ENCODE measurements at places on chromosomes 7 and 10.

DNA sequence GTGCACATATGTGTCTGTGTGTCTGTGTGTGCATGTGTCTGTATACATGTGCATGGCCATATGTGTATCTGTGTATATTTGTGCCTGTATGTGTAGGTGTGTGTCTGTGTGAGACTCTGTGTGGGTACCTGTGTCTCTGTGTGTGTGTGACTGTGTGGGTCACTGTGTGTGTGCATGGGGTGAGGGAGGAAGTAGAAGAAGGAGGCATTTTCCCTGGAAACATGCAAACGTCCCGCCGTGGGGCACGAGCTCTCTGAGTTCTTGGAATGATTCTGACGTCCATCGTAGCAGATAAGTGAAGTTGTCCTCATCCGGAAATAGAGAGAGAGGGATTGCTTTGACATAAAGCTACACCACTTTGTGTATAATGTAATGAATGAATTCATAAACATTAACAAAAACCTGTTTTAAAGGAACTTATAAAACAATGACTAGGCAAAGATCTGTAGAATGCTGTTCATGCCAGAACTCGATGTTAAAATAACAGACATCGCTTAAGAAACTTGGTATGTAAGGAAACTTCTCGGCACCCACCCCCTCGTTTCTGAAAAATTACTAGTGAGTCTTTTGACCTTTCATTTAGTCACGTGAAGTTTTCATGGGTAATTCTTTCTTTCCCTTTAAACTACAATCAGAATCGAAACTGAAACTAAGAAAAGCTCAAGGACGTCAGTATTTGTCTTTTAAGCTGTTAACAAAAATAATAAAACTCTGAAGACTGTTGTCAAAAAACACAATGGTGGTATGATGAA, 43.6 kb upstream of the KLF6 start:
- DNase-seq = no peak

- DNase-seq = no peak
Observed at GRCh38 chr10:7027237-7027912, 383.5 kb downstream of the SFMBT2 start.

DNA sequence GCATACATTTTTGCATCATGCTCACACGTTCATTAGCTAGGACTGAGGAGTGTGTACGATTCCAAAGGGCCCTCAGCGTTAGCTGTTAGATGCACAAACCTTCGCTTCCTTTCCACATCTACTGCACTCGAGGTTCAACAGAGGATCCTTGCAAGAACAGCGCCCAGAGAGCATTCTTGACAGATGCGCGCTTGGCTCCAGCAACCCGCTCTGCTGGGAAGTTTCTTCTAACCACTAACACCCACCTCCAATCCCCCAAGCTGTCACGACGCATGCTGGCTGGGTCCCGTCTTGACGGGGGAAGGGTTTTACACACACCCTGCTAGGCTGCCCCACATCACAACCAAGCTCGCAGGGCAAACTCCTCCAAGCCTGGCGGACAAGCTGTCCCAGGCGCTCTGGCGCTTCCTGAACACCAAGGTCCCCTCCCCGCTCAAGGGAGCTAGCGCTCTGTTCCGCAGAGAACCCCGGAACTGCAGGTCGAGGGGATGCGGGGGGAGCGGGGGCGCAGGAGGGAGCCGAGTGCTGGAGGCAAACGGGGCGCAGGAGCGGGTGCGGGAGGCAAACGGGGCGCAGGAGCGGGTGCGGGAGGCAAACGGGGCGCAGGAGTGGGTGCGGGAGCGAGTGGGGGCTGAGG, 653 bp upstream of the ADRB1 start:
- DNase-seq = no peak

DNA sequence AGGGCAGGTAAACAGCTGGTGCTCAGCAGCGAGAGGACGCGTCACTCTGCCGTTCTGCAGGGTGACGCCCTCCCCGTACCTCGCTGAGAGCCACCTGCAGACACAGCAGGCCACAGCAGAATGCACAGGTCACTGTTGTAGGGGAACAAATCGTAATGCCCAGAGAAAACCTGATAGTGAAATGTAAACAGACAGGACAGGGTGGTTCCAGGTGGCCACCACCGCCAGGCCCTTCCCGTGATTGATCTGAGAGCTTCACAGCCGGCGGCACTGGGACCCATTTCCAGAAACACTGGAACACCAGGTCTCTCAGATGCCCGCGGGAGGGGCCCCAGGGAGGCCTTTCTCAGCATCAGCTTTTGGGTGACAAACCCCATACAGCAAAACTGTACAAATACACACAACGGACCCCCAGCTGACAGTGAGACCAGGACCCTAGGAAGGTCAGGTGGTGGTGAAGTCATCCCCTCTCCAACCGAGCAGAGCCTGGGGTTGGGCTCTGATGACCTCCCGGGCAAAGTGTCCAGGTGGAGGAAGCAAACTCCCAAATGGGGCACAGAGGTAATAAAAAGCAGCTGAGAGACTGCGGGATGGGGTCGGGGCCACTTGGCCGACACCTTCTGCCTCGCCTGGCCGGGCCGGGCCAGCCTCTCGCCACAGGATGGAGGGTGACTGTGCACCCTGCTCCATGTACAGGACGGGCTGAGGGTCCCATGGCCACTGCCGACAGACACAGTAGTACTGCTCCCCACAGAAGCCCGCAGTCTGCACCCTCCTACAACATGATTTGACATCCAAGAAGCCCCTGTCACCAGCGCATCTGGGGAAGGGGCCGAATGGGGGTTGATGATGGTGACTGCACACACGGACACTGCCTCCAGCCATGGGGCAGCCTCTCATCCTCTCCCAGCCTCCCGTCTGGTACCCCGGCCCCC, 4.6 kb downstream of the BHLHA15 start:
- DNase-seq = no peak

DNA sequence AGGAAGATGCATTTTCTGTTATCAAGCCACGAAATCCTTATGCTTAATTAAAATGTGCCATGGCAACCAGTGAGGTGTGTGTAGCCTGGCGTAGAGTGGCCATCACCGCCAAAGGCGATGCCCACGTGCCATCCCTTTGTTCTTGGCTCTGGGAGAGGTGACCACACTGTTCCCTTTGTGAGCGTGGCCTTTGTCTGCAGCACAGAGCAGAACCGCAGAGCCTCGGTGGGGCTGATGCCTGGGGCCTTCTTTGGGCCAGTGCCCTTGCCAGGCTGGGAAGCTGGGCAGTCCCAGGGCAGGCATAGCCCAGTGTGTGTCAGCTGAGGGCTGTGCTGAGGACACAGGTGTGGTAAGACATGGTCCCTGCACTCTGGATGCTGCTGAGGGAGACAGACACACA, 48.3 kb downstream of the BUB3 start:
- no peak for DNase-seq

- DNase-seq = no peak
Observed at GRCh38 chr10:119274519-119275045, 67.2 kb downstream of the GRK5 start.

DNA sequence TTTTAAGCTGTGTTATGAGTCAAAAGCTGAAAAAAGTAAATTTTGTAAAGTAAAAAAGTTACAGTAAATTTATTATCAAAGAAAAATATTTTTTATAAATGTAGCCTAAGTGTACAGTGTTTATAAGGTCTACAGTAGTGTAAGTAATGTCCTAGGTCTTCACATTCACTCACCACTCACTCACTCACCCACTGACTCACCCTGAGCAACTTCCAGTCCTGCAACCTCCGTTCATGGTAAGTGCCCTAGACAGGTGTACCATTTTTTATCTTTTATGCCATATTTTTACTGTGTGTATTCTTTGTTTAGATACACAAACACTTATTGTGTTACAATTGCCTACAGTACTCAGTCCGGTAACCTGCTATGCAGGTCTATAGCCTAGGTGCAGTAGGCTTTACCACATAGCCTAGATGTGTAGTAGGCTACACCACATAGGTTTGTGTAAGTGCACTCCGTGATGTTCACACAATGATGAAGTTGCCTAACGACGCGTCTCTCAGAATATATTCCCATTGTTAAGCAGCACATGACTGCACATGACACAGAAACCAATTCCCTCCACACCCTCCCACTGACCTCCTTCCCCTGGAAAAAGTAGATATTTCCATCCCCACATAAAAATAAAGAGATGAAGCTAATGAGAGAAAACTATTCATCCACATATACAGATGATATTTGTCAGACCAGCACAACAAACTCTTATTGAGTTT, 44.8 kb upstream of the FGL2 start:
- DNase-seq = no peak

DNA sequence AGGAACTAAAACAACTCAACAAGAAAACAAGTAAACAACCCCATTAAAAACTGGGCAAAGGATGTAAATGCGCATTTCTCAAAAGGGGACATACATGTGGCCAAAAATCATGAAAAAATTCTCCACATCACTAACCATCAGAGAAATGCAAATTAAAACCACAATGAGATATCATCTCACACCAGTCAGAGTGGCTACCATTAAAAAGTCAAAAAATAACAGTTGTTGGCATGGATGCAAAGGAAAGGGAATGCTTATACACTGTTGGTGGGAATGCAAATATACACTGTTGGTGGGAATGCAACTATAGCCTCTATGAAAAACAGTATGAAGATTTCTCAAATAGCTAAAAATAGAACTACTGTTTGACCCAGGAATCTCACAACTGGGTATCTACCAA, 60.0 kb upstream of the LANCL2 start:
- no peak for DNase-seq

DNA sequence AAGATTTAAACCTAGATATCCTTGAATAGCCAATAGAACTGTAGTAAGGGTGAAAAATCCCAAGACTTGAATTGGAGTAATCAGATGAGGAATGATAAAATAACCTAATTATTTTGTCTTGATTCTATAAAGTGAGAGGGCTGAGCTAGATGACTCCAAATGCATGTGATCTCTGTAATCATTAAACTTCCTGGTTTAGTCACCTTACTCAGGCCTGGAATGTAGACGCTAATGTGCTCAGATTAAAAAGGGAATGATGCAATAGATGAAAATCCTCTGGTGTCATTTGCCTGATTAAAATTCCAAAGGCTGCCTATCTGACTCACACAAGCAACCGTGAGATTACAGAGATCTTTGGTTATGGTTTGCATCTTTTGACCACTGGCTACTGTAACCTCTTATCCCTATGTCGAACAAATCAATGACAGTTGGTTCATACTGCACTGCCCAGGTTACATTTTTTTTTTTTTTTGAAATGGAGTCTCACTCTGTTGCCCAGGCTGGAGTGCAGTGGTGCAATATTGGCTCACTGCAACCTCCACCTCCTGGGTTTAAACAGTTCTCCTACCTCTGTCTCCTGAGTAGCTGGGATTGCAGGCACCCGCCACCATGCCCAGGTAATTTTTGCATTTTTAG, 2.9 kb upstream of the HKDC1 start:
- no peak for DNase-seq

- DNase-seq = no peak
Observed at GRCh38 chr7:2006231-2006771, 226.4 kb downstream of the MAD1L1 start.

GRCh38 chr7:145909991-145910513, 206.5 kb upstream of the CNTNAP2 start:
- no peak for DNase-seq

DNA sequence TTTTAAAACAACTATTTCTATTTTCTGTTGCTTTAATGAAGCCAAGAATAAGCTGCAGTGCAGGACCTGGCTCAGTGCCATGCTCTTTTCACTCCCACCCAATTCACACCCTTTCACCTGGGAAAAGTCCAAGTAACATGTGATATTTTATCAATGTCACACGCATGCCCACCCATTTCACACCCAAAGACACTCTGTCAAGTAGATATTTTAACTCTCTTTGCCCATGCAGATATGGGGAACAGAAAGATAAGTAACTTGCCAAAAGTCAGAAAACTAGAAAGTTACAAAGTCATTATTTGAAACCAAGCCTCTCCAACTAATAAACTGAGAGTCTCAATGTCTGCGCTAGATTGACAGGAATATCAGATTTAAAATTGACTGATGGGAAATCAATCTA, 706.7 kb upstream of the PHF14 start:
- no peak for DNase-seq

GRCh38 chr10:36021096-36021495, 379.0 kb upstream of the FZD8 start:
- DNase-seq = no peak

GRCh38 chr7:148356303-148356702, 234.3 kb upstream of the C7orf33 start:
- no peak for DNase-seq

All from stimulated activated CD8-positive, alpha-beta memory T cell treated with anti-CD3 and anti-CD28 coated beads, Interleukin-2, amount 100 ng/mL, for 1 hour (primary cell).